ENCODE measurements at places on chromosomes 1 and 21.

GRCh38 chr1:187236676-187237075, 407.9 kb downstream of the PLA2G4A start:
- no peak for DNase-seq

- DNase-seq = no peak
Measured at GRCh38 chr1:116242741-116243140, 130.3 kb upstream of the ATP1A1 start.

DNA sequence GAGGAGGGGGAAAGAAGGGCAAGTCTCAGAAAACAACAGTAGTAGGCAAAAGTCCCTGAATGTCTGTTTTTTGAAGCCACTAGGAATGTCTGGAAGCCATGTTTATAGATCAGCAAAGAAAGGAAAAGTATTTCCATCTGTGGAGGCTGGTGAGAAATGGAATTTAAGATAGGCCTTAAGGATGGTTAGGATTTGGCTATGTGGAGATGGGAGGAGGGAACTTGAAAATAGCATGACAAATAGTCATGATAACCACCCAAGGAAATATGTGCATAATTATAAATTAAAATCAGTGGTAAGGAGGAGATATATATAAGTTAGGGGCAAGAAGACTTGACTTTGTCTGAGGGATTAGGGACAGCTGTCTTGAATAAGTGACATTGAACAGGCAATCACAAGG, 33.8 kb upstream of the FGGY start:
- DNase-seq = no peak

DNA sequence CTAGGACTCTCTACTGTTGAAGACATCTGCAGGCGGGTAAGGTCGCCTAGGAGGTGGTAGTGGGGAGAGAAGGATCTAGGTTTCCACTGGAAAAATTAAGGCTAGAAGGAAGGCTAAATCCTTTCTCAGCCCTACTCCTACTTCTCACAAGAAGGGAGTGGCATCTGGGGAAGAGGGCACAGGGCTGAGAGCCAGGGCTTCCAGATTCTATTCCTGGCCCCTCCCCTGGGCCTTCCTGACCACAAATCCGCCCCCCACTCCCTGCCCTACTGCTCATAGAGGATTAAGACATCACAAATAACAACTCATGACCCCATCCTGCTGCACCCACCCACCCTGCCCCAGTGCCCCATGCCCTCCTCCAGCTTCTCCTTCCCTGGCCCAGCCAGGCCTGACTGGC, 2.5 kb downstream of the PHLDA3 start:
- no peak for DNase-seq

- DNase-seq = no peak
Measured at GRCh38 chr1:161261261-161262235, 3.0 kb downstream of the PCP4L1 start.

DNA sequence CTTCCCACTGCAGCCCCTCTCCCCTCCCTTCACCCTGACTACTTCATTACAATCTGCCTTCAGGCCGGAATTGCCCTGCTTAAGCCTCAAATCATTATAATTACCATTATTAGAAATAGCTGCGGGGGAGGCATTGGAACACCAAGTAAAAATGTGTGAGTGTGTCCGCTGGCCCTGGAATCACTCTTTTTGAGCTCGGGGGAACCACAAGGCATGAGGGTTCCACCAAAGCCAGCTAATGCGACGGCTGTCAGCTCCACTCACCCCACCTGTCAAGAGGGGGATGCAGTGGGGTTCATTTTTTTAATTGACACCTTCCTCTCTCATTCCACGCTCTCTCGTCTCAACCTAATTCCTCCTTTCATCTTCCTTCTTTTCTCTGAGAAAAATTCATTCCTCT, 177.2 kb downstream of the PBX1 start:
- no peak for DNase-seq

DNA sequence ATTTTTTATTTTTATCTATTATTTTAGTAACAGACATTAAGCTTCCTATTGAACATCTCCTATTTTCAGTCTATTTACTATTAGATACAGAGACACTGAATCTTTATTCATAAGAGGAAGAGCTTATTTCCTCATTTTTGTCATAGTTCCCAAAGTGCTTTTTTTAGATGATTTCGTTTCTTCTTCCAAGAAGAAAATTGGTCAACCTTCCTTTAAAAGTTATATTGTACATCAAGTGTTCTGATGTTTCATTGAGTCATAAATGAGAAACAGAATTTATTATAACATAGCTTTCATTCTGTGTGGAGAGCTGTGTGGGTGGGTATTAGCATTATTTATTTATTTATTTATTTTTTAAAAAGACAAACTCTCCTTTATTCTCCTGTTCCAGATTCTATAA, 50.6 kb upstream of the BACH1 start:
- peak; percentile 66 for DNase-seq

- no peak for DNase-seq
Measured at GRCh38 chr1:40755067-40755466, 28.5 kb upstream of the KCNQ4 start.

DNA sequence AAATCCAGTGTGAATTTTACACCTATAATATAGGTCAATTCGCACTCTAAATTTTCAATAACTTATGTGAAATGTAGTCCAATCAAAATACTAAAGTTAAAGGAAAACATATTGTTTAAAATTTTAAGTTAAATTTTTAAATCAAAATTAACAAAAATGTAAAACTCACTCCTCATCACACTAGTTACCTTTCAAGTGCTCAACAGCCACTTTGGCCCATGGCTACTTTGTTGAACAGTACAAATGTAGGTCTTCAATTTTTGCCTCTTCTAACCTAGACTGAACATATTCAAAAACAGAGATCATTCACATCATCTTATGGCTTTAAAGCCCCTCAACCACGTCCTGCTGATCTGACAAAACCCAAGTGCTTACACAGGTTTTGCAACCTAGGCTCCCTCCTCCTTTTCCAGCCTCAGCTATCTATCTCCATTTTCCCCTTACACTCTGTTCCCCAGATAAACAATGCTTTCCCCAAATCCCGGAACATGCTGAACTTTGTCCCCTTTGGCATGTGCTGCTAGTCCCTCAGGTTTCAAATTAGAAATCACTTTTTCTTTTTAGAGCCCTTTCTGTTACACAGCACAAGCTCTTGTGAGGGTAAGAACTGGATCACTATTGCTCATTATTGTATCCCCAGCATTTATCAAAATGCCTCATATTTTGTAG, 110.6 kb downstream of the AKT3 start:
- no peak for DNase-seq

GRCh38 chr21:32611471-32611997, 643 bp downstream of the CFAP298 start:
- DNase-seq = peak; percentile 7

DNA sequence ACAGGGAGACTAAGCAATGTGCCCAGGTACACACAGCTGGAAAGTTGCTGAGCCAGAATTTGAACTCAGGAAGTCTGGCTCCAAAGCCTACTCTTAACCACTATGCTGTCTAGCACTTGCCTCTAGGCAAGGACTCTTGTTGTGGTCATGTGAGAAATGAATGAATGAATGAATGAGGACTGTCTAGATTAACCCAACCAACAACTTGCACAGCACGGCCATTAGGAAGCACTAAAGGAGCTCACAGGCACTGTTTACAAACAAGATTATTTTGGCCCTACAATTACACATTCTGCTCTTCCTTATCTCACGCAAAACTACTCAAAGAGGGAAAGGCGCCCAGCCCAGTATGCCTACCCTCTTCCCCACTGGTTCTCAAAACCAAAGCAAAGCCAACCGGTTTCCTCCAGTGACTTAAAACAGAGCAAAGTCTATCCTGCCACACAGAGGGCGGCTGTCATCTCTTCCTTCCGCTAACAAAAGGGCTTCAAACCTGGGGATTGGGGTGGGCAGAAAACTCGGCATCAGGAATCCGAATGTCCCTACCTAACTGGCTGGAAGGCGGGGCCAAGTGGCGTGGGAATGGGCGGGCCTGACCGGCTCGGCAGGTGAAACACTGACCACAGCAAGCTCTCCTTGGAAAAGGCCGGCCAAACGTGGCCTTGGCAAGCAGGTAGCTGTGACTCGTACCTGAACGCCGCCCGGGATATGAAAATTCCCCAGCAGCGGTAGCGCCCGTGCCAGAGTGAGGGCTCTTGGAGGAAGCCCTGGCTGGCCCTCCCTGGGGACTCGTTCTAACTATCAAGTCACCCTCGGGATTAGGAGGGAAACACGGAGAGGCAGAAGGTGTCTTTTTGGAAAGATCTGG, 948 bp downstream of the STK40 start:
- peak; percentile 43 for DNase-seq

- no peak for DNase-seq
Measured at GRCh38 chr1:197862671-197863070, 39.8 kb upstream of the C1orf53 start.

All from AML-193 (cell line).